ENCODE measurements at places on chromosomes 1 and 21.

- no peak for DNase-seq
These were observed 55.8 kb downstream of the HUNK start for GRCh38 chr21:31928656-31929055.

GRCh38 chr1:150619576-150620509, 9.6 kb downstream of the ENSA start:
- no peak for DNase-seq

- DNase-seq: no peak
These were observed 403.6 kb upstream of the PBX1 start for GRCh38 chr1:164155347-164155746.

DNA sequence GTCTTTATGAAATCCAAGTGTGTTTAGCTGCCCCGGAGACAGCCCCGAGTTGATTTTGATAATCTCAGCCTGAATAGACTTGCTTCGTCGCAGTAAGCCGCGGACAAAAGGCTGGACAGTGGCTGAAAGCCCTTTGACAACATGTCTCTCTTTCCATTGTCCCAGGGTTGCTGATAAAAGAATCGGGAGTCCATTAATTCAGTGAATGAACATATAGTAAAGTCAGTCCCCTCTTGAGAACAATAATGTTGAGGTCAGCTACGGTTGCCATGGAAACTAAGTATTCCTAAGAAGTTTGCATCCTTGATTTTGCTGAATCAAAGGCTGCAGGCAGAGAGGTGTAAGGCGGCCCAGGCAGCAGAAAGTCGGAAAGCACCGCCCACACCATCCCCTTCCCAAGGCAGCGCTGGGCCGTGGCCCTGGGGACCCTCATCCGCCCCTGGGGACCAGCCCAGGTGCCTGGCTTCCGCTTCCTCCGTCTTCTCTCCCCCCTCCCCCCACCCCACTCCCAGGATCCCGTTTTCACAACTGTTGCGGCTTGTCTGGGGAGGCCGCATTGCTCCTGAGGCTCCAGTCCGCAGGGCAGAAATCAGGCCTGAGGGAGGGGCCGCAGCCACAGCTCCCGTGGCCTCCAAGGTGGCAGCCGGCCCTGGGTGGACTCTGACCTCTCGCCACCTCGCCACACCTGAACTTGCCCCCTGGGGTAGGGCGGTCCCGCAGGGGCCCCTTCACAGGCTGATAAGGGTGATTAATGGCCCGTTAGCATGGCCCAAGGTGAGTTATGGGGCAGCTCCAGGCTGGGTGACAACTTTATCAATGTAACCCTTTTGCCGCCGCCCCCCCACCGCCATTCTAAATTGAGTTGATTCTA, 180.9 kb downstream of the PRDM16 start:
- no peak for DNase-seq

DNA sequence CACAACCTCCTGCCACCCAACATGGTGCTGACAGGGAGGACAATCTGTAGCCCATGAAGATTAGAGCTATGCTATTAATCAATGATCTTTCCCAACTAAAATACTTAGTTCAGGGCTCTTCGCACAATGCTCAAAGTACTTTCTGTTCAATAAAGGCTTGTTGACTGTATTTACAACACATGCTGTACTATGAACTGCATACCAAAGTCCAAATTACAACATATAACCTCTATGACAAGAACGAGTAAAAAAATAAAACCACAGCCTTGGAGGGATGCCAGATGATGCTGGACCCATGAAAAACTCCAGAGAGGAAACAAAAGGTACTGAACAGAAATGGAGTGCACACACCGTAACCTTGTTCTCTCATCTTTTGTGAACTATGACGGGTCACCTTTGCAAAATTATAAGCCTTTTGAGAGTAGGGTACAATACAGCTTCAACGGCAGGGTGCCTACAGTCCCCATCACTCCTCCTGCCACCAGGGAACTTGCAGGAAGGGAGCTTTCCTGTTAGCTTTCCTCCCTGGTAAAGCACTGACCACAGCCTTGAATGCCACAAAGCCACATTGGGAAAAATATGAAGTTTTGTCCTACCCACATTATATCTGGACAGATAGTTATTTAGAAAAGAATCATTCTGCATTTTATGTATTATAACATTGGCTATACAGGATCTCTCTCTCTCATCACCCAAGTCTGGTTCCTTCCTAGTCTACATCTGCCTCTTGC, 175.6 kb downstream of the NRIP1 start:
- DNase-seq: no peak

GRCh38 chr1:154840269-154841176, 29.6 kb downstream of the KCNN3 start:
- no peak for DNase-seq

DNA sequence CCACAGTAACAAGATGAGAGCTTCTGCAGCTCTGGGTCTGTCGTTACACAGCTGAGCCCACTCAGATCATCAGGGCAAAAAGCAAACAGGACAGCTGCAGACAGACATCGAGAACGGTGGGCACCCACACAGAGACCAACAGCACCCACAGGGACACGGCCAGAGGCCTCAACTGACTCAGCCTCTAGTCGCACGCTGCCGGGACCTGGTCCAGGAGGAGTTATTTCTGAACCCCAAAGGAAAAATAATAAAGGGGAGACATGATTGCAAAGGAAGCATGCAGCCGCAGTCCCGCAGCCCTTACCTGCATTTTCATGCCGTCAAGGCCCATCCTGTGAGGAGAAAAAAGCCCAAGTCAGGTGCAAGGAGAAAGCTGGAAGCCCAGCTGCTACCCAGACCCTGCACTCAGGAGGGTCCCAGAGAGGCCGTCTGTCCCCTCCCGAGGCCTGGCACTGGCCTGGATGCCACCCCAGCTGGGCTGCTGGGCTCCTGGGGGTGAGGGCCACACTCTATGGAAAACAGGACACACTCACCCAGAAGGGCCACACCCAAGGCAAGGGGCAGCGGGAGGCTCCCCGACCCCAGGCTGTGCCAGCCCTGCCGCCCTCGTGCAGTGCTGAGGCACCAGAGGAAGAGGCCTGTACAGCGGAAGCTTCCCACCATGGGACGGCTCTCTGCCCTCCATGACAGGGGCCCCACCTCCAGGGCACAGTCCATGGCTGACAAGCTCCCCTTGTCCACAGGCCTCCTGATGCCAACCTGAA, 15.7 kb downstream of the LSS start:
- DNase-seq: no peak

DNA sequence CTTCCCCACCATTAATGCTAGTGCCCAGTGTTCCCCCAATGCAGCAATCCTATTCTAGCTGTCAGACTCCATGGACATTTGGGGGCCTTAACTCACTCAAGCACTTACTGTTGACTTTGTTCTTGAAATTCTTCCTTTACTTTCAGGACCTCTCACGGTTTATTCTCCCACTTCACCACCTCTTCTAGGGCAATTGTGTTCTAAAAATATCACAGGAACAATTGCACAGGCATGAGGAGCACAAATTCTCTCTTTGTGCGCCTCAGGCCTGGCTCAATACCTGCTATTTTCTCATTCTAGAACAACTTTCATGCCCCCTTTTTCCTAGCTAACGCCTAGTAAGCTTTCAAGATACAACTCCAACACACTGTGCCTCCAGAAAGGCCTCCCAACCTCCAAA, 7.3 kb downstream of the MAB21L3 start:
- DNase-seq: no peak

GRCh38 chr1:3864884-3865283, 7.6 kb downstream of the DFFB start:
- DNase-seq: no peak

- no peak for DNase-seq
These were observed 48.3 kb upstream of the CR2 start for GRCh38 chr1:207405814-207406213.

- no peak for DNase-seq
These were observed 77.7 kb downstream of the KIRREL1 start for GRCh38 chr1:158071138-158071537.

DNA sequence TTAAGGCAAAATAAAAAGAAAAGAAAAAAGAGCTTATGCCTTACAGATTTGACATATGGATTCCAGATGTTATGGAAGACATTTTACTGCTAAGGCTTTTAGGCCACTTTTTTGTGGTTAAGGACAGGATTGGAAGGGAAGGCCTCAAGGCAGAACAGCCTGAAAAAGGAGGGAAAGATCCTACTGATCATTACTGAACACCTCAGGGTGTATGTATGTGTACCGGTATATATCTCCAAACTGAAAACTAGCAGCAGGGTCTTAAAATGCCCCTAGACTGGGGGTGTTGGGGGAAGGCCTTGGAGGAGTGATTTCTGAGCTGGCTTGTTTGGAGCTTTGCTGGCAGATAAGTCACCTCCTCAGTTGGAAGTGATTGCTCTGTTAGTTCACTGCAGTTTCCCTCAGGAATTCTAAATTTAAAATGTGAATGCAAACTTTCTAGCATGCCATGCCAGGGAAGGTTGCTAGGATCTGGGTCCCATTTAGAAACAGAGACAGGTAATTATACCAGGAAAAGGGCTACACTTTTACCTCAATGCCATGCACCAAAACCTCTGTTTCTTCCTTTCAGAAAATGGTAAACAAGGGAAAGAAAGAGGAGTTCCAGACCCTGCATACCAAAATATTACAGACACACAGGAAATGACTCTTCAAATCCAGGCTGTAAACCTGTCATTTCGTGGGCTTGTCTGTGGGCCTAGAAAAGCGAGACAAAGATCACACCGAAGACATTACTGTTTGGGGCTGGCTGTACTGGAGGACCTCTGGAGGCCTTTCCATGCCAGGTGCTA, 15.0 kb downstream of the C1orf52 start:
- DNase-seq: no peak

DNA sequence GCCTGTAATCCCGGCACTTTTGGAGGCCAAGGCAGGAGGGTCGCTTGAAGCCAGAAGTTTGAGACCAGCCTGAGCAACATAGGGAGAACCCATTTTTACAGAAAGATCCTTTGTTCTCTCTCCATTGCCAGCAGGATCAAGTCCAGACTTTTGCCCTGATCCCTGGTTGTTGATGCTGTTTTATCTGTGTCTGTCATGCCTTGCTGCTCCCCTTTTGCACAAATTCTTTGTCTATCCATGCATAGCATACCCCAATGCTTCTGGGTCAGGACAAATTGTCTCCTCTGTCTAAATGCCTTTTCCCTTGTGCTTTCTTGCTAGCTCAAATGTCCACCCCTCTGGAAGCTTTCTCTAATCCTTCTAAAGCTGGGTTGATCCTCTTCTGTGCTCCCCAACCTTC, 25.3 kb upstream of the FAAH start:
- no peak for DNase-seq

DNA sequence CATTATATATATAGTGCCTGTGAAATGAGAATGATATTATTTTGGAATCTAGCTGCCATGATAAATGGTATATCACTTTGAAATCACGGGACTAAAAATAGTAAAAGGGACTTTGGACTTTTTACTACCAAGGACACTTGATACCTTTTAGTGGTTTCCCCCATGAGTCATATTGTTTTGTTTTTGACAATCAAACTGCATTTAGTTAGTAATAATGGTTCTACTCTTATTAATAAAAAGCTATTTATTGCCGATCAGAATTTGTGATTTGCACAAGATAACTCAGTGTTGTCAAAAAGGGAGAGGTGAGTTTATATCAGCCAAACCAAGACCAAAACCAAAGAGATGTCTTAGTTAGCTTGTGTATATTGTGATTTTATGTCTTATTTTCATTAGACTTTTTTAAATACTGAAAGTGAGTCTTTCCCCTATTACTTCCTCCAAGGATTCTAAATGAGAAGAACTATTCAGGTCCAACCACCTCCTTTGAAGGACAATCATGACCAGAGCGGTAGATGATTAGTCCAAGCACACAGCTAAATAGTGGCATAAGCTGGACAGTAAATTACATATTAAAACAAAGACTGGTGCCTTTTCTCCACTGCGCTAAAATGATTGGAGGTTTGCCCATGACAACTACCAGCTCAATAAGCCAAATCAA, 281.7 kb upstream of the ESRRG start:
- DNase-seq: no peak

- no peak for DNase-seq
These were observed 161.3 kb downstream of the ROR1 start for GRCh38 chr1:63935143-63935542.

DNA sequence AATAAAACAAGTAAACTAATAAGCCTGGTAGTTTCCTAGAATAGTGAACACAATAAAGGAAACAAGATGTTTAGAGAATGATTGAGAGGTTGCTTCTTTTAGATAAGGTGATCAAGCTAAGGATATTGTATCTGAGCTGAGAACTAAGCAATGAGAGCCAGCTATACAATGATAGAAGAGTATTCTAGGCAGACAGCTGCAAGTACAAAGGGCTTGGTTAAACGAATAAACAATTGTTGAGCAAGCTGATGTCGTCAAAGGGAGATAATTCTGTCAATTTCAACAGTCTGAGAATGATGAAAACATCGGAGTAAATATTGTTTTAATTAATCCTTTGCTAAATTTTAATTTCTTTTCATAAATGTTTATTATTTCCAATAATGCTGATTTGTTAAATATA, 5.5 kb upstream of the FH start:
- DNase-seq: no peak

GRCh38 chr21:34867785-34868184, 181.3 kb downstream of the RUNX1 start:
- DNase-seq: no peak

DNA sequence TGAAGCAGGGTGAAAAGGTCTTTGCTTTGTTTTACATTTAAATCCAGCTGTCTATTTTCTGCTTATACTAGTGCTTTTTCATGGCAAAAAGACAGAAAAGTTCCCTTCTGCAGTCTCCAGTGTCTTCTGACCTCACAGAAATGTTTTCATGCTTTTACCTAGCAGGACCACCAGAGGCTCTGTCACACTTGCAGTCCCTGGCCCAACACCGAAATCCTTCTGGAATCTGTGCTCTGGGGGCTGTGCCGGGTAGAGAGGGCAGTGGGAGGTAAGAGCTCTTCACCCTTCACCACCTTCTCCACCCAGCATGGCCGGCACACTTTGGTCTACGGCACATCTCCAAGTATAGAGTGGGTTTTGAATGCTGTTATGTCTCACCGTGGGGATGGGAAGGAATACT, 20.8 kb downstream of the GNAT2 start:
- DNase-seq: no peak

DNA sequence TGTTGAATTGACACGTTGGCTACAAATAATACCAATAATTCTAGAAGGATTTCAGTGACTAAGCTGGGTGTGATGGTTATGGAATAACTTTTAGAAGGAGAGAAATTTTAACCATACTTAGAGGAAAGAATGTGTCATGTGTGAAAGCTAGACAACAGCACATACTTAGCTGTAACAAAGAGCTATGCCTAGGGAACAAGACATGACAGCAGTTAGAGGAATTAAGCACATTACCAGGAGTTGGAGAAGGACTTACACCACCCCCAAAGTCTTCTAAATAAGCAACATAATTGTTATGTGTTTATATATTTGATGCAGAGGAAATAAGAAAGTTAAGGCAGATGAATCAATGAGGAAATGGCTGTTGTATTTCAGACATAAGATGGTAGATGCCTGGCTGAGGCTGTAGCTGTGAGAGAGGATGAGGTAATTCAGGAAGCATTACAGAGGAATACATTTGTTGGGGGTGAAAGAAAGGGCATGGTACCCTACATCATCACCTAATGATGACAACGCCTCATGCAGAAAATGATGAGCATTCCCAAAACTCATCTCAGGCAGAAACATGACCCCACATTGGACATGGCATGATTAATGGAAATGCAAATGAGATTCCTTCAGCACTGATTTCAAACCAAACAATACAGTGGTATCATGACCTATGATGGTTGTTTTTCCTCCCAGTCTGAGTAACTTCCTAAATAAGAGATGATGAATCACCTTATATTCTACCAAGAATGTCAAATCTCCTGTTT, 211.5 kb downstream of the LHX8 start:
- no peak for DNase-seq

All from stimulated activated CD4-positive, alpha-beta T cell treated with anti-CD3 and anti-CD28 coated beads, Interleukin-15, amount 100 ng/mL, for 1 hour (primary cell).